ENCODE measurements at places on chromosomes 12 and 14. TPM values are rescaled to one million over a fixed set of nuclear protein-coding genes. Genes with fewer than 3 reads are reported as not detected.

- no peak for DNase-seq
These were observed 1.5 kb downstream of the VRTN start for GRCh38 chr14:74349757-74350156.

GRCh38 chr14:101820283-101820798, 58.8 kb downstream of the PPP2R5C start:
- no peak for DNase-seq

GRCh38 chr14:65301862-65302539, 110.5 kb upstream of the FUT8 start:
- no peak for DNase-seq

DNA sequence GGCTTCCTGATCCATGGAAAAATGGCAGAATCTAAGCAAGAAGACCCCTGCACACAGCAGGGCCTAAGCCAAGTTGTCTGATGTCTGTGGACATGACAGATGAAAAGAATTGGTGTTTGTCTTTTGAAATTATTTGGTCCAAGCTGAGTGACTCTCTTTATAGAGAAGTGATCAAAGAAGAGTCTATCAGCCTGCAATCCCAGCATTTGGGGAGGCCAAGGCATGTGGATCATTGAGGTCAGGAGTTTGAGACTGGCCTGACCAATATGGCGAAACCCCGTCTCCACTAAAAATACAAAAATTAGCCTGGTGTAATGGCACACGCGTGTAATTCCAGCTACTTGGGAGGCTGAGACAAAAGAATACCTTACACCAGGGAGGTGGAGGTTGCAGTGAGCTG, 64.8 kb upstream of the TUNAR start:
- no peak for DNase-seq

DNA sequence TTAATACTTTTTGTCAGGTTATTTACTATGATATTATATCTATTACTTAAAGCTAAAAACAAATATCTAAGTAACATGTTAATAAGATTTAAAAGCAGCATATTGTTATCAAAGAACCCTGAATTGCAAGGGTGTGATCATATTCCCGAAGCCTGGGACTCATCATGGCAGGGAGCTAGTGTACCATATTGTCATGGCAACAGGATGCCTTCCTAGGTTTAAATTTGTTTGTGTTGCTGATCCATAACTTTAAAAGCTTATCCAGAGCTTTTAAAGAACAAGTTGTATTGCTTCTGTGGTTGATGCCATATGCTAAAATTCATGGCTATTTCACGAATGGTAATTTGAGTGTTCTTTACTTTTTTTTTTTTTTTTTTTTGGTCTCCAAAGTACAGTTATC, 500.5 kb downstream of the NAV3 start:
- no peak for DNase-seq

DNA sequence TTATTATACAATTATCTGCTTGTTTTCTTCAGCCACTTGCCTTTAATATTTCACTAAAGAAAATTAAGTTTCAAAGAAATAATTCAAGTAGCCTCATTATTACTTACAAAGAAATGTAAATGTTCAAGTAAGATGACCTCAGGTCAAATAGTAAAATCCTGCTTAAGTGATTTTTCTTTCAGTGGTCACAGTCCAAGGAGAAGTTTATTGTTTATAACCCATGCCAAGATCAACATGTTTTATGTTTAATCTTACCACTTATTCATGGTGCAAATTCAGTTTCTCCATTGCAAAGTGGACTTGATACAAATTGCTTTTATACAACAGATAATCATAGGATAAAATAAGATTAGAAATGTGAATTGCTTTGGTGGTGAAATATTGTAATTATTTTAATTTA, 370.2 kb upstream of the FLRT2 start:
- no peak for DNase-seq

DNA sequence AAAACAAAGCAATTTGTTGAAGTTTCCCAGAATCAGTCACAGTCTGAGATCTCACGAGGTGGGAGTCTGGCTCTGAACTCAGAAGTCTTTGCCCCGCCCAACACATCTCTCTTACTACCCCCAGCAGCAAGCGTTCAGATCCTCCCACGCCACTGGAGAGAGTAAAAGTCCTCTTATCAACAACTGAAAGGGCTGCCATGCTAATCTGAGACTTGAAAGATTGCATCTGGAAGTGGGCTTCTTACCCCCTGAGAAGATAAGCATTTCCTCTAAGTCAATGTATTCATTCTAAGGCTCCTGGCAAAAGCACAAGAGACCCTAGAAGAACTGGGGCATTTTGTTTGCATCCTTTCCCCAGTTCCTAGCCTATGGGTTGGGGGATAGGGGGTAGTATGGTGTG, 34.1 kb upstream of the STON2 start:
- no peak for DNase-seq

- no peak for DNase-seq
These were observed 4.2 kb upstream of the DTD2 start for GRCh38 chr14:31461545-31461944.

- no peak for DNase-seq
These were observed 16.4 kb upstream of the ARID2 start for GRCh38 chr12:45713078-45713477.

GRCh38 chr12:28708918-28709371, 440.1 kb upstream of the FAR2 start:
- no peak for DNase-seq

- DNase-seq, result no peak
These were observed 112.8 kb upstream of the RESF1 start for GRCh38 chr12:31846405-31846804.

GRIN2B gene
- total RNA-seq, result 0.03 TPM

NEUROD4 gene
- not detected for total RNA-seq

NINJ2 gene
- 11.2 TPM for total RNA-seq

LGR5 gene
- total RNA-seq, result 0.65 TPM

All from aorta (tissue), 5 donors.